ENCODE measurements at places on chromosomes 2 and 18.

GRCh38 chr2:71531522-71532047 lies 78.2 kb downstream of the DYSF start:
- no peak for DNase-seq

- peak; percentile 18 for DNase-seq
Measured at GRCh38 chr2:88016960-88017779, 823 bp upstream of the RNU2-63P start.

GRCh38 chr2:8322634-8323033 lies 359.2 kb upstream of the ID2 start:
- no peak for DNase-seq

DNA sequence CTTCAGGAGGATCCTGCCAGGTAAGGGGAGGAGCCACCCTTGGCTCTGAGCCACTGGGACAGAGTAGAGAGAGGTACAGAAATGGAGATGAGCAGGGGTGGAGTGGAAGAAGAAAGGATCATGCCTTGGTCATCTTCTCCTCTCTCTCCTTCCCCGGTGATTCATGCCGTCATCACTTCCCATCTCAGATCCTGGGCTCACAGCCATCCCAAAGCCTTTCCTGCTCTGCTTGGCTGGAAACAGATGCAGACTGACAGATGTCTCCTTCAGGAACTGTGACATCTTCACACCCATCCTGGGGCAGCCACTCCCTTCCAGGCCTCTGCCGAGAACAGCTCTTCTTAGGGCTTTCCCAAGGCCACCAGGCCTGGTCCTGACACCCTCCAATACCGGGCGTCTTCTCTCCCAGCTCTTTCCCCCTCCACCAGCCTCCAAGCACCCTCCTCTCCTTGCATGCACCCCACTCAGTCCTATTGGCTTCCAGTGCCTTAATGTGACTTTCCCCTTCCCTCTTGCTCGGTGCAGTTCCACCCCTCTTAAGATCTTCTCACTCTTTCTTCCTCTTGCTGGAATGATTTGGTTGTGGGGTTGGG lies 58.3 kb upstream of the TNP1 start:
- DNase-seq = no peak

- no peak for DNase-seq
Measured at GRCh38 chr2:169839954-169840746, 12.9 kb downstream of the UBR3 start.

DNA sequence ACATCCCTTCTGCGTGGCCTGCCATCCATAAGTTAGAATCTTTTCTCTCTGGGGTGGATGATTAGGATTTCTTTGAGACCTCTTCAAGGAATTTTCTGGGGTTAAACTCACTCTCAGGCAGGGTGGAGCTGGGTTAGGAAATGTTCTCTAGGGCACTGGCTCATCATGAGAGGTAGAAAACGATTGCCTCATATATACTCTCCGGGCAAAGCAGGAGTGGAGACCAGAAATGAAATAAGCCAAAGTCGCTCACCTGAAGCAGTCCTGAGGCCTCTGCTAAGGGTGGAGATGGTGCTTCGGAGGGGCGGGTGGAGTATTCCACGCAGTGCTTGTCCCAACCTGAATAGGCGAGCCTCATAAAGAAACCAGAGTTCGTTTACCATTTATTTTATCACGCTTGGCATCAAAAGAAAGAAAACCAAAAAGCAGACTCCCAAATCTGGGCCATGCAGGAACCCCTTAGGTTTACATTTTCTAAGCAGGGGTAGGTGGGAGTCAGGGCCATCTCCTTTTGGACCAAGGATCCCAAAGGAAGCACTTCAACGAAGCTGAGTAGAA lies 249.3 kb upstream of the MEIS1 start:
- no peak for DNase-seq

DNA sequence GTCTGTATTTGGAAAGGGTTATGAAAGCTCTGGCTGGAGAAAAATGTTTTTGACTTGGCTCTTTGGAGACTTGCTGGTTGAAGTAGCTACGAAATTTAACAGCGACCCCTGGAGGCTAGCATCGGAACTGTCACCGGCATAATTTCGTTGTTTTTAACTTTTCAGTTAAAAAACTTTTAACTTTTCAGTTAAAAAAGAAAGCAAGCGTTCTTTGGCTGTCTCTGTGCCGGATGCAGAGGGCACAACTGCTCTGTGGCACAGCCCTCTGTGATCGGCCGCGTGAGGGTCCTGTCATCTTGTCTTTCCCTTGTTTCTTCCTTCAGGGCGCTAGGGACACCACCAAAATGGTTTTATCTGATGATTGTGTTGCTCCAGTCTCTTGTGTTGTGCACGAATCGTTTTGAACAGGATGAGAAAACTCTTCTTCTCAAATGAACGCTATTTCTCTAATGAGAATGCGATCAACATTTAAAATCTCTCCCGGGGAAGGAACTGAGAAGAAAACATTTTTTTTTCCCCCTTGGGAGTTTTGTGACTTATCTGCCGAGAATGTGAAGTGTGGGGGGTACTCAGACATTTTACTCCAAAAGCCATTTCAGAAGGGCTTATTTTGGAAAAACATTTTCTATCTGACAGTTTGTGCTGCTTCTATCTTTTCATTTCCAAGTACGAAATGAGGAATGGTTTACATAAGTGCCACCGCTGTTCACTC lies 57.1 kb downstream of the ADCYAP1 start:
- peak; percentile 28 for DNase-seq

- no peak for DNase-seq
Measured at GRCh38 chr2:68045342-68045741, 17.5 kb downstream of the C1D start.

GRCh38 chr2:209307161-209308001 lies 116.5 kb upstream of the MAP2 start:
- DNase-seq = no peak

DNA sequence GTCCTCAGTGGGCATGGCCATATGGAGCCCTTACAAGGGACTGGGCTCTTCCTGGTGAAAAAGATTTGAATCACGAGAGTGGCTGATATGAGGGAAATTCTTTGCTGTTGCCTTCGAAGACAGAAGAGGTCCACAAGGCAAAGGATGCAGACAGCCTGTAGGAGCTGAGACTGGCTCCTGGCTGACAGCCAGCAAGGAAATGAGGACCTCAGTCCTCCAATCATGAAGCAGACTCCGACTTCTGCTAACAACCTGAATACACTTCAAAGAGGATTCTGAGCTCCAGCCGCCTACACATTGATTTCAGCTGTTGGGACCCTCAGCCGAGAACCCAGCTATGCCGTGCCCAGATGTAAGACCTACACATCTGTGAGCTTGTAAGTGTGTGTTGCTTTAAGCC lies 3.0 kb upstream of the ST8SIA5 start:
- no peak for DNase-seq

- no peak for DNase-seq
Measured at GRCh38 chr2:200617156-200618053, 31.6 kb downstream of the AOX1 start.

DNA sequence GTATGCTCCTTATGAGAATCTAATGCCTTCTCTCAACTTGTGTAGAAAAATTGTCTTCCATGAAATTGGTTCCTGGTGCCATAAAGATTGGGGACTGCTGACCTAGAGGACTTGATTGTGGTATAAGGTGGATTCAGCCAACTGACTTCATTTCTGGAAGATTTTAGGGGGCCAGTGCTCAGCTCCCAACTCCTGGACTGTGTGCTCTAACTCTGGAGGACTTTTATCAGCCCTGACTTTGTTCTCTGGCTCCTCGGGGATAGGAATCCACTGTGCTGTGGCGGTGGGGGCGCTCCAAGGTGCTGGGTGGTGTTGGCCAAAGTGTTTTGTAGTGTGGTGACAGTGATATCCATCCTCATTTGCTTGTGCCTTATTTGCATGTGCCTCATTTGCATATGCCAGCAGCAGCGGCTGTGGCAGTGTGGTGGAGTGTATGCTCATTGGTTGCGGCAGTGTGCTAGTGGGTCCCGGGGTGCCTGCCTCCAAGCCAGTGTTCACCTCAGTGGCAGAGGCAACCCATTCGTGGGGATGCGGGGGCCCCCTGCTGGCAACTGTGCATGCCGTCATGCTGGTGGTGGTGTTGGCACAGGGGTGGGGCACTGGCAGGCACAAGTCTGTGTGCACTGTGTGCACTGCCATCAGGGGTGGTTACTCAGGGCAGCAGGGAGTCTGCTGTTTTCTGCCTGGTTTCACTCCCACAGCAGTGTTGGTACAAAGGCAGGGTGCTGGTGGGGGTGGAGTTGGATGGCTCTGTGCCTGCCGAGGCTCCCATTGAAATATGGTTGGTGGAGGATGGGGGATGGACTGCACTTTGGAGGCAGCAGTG lies 19.6 kb downstream of the EHBP1 start:
- DNase-seq = no peak

DNA sequence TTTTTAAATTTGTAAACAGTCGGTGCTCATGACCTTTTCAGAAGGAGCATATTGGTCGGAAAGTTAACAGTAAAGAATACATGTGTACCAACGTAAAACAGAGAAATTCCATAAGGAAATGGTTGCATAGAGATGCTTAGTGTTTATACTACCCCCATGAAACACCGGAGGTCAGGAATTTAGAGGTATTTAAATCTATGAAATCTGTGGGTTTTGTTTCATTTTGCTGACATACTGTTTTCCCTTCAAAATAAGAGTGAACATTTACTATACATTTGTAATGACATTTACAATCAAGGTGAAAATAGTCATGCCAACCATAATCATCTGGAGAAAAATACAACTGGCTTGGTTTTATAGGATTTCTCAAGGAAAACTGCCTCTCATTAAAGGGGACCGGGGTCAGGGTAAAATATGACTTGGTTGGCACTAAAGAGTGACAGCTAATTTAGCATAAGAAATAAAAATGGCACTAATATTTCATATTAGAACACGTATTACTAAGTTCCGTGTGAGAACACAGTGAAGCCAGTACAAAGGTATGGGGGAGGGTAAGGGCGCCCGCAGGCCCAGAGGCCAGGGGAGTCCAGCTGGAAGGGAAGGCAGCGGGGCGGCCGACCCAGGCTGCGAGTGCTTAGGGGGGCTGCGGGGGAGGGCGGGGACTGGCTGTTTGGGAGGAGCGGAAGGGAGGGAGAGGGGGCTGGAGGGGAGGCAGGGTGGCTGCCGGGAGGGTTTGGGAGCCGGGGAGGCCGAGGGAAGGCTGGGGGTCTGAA lies 1.1 kb upstream of the RNU4ATAC start:
- DNase-seq = no peak

GRCh38 chr2:8797682-8798081 lies 39.7 kb downstream of the KIDINS220 start:
- DNase-seq = no peak

- DNase-seq = no peak
Measured at GRCh38 chr2:46334389-46335271, 37.4 kb downstream of the EPAS1 start.

DNA sequence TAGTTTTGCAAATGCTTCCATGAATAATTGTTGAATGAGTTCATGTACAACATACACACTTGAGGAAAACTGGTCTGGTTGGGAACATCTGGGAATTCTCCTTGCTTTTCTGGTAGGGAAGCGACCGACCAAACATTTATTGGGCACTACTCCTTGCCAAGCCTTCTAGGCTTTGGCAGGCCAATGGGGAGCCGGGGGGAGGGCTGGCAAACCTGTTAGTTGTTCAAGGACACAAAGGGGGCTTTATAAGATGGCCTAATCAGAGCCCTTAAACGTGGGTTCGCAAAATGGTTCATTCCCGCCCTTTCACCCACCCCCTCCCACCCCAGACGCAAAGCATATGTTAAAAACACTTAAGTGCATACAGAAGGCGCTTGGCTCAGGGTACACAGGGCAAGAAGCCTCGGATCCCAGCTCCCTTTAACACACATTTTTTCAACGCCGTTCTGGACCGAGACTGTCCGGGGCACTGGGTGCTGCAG lies 844 bp upstream of the VSNL1 start:
- DNase-seq = no peak

- DNase-seq = no peak
Measured at GRCh38 chr2:147173798-147174197, 671.0 kb upstream of the ACVR2A start.

DNA sequence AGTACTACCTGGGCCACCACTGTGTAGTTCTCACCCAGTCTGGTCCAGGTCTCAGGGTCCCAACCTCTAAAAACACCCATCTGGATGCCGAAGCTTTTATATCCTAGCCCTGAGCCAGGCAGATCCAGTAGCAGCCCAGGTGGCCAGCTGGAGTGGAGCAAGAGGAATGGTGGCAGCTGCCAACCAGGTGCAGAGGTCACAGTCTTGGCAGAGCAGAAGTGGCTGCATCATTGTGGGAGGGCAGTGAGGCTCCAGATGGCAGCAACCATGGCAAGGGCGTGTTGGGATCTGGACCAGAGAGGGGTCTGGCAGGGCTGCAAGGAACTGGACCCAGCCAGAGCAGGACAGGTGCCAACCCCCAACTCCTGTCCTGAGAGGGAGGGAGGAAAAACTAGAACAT lies 72.2 kb upstream of the AGAP1 start:
- no peak for DNase-seq

DNA sequence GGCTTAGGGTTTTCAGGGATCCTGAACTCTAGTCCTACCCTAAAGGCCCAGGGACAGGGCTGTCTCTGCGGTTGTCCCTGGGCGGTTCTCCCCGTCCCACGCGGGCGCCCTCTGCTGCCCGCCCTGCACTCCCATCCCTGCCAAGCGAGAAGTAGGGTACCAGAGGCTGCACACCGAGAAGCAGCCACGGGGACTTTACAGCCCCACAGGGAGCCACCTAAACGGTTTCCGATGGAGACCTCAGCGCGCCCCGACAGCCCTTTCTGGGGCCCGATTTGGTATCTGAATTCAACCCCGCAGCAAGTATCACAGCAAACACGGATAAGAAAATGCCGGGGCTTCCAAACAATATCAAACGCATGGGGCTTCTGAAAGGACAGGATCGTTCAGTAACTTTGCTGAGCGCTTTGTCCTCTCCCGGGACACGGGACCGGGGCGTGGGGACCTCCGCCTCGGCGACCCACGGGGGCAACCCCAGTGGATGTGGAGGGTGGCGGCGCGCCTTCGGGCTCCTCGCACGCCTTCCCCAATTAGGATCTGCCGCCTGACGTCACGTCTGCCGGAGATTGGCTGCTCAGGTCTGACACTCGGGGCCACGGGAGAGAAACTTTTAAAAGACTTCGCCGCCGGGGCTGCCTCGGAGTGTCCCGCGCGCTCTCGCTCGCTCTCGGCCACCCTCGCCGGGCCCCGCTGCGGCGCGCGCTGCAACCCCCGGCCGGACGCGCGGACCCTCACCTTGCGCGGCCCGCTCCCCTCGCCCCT lies at the start of gene LTBP1:
TSS of gene LTBP1 (plus strand) at position 640 of the 762 bp plus-strand sequence. CDS start 372 bp downstream, outside the sequence.
- no peak for DNase-seq

DNA sequence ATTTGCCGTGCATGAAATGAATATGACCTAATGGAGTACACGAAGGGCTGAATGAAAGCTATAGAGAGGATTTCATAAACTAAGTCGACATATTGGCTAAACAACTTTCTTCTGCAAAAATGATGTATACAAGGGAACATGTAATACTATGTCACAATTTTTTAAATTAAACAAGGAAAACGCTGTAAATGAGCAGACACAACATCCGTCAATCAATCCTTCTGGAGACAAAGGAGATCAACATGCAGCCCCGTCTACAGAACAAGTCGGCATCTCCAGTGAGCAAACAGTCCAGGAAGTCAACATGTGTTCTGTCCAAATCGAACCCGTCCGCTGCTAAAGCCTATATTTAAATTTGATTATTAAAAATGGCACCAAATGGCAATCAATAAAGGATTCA lies 180.8 kb downstream of the TCF4 start:
- no peak for DNase-seq
